NCI-H345 (cell line): ENCODE measurements at places on chromosomes 16 and 17.

DNA sequence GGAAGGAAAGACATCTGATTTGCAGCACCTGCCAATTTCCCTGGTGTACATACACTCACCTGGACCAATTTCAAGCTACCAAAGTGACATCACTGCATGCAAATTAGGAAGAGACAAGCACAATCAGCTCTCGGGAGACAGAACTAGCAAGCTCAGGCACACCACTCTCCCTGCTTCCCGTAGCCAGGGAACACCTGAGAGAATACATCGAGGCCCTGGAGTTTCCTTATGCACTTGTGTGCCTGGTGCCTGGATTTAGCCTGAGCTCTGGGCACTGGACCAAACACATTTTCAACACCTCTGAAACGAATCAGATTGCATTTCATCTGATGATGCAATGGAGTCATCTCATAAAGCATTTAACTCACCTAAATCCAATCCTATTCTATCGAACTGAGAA lies 110.5 kb downstream of the HS3ST2 start:
- DNase-seq: no peak

DNA sequence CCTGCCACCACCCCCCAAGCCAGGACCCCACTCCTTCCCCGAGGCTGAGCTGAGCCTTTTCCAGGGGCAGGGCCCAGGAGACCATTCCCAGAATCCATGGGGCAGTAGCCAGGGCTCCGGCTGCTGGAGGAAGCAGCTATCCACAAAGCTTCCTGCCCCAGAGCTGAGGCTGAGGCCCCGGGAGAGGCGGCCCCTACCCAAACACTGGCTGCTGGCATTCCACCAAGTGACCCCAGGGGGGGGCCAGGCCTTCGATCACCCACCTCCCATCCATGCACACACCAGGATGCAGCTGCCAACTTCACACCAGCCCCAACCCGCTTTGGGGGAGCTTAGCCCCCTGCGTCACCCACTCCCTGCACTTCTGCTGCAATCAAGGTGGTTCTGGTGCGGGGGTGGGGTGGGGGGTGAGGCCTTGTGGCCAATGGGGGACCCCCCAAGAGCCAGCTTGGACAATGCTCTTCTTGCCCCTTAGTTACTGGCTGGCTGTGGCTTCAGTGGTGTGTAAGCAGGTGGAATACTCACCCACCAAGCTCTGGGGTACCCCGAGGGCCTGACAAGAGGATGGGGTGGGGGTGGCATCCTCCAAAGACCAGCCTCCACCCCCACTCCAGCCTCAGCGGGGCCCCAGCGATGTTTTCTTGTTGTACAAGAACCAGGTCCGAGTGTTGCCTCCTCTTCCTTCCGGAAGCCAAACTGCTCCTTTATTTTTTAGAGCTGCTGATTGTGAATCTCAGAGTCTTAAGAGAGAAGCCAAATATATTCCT lies 16.8 kb downstream of the MYBBP1A start:
- no peak for DNase-seq

DNA sequence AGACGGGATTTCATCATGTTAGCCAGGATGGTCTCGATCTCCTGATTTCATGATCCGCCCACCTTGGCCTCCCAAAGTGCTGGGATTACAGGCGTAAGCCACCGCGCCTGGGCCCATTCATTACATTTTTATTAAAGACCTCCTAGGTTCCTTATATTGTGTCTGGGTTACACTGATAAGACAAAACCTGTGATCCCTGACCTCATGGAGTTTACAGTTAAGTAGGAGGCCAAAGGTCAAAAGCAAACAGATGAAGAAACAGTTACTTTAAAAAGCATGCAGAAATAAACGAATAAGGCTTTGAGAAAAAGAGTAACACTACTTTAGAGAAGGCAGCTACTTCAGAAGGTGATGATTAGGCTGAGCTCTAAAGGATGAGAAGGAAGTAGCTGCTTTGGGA lies 14.9 kb upstream of the HLF start:
- DNase-seq: no peak

DNA sequence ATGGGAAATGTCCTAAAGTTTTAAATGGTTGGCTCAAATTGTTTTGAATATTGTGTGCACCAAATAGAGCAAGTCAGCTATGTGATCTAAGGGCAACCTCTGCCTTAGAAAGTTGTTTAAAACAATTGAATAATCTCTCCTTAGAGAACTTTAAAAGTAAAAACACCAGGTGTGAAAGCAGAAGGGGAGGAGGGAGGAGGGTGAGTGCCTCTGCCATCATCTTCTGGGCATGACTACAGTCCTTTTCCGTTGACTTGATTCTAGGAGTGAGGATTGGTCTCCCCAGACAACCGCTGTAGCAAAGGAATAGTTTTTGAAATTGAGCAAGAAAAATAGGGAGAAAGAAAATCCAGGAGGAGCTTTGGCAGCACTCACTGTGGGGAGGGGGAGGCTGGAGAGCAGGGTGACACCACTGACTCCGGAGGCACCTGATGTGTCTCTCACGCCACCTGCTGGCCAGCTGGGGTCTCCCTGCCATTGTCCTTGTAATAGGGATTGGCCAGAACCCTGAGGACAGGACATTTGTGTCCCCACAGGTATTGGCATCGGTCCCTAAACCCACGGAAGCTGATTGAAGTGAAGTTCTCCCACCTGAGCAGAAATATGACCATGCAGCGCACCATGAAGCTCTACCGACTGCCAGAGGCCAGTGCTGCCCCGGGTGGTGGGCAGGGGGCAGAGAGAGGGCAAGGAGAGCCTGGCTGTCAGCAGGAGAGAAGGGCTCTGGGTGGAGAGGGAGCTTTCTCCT lies 33.3 kb downstream of the PLCD3 start:
- DNase-seq: peak; percentile 80

DNA sequence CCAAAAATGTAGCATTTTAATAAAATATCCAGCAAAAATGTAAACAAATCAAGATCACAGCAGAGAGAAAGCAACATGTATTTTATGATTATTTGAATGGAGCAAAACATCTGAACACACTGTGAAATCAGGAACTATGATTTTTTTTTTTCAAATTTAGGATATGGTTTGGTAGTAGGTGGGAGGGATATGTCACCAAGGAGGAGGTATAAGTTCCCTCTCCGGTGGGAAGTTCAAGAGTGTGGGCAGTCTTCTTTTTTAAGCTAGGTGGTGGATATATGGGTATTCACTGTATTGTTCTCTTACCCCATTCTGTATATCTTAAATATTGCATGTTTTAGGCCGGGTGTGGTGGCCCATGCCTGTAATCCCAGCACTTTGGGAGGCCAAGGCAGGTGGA lies 10.2 kb downstream of the CDR2 start:
- no peak for DNase-seq

DNA sequence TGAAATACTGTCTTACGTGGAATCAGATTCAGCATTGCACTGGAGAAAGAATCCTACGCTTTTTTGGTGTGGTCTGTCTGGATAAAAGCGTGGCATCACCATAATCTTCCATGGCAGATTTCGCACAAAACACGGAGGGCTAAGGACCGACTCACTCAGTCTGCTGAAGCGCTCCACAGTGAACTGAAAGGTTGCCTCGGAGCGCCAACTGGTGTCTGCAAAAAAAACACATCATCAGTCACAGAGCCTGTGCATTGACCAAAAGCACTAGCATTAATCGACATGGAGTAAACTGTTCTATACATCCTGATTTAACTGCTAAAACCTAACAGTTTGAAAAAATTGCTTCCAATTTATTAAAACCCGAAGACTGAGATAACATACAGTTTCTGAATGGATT lies 40.5 kb downstream of the USP7 start:
- DNase-seq: no peak

DNA sequence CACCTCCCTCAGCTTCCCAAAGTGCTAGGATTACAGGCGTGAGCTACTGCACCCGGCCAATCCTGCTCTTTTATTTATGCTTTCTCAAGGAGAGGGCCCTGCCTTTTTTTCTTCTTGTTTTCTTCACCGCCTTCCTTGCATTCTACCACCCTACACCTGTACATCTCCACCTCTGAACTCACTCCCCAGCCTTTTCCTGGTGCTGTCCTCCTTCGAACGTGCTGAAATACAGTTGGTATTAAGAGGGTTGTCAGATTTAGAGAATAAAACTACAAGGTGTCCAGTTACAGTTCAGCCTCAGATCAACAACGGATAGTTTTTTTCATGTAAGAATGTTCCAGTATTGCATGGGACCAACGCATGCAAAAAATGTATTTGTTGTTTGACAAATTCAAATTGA lies 1.7 kb downstream of the PIRT start:
- no peak for DNase-seq

DNA sequence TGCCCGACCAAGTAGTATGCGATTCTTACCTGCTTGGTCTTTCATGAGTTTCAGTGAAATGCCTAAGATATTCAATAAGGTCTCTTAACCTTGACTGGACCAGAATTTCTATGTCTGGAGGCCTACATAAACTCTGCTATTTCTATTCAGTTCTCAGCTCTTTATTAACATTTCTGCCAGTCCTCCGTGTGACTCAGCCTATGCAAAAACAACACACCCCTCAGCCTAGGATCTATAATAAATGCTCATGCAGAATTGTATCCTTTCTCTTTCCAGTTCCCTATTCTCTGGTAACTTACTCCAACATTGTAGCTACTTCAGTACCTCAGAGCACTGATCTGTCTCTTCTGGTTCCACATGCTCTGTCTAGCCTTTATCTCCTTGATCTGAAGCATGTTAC lies 1507.4 kb downstream of the CDH11 start:
- no peak for DNase-seq

GRCh38 chr16:82481455-82481854 lies 145.3 kb upstream of the CDH13 start:
- DNase-seq: no peak

DNA sequence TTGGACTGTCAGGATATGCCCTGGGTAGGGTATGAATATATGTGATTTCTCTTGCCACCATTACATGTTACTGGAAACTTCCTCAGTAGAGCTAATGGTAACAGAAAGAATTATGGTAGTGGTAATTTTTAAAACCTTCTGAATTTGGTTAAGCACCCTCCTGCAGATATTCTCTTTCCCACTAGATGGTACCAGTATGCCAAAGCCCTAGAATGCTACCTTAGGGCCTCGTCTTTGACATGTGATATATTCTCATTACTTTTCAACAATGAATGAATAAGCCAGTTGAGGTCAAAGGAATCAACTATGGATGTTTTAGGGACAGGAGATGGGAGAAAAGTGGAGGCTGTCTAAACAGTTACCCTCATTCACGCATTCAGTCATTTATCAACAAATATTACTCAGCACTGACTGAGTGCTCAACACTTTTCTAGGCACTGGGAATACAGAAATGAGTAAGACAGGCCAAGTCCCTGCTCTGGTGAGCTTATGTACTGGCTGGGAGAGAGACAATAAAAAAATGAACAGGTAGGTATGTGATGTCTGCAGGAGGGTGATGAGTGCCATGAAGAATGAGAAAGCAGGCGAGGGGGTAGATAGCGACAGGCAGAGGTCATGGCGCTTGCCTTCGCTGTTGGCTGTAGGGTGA lies 14.7 kb downstream of the CDH13 start:
- no peak for DNase-seq

GRCh38 chr16:71406724-71407123 lies 35.1 kb downstream of the TLE7 start:
- DNase-seq: no peak

- no peak for DNase-seq
These were observed 3.1 kb downstream of the NATD1 start for GRCh38 chr17:21249920-21250703.

- DNase-seq: no peak
These were observed 17.5 kb upstream of the CCL22 start for GRCh38 chr16:57341062-57341440.

GRCh38 chr16:10889855-10890254 lies 12.9 kb downstream of the CIITA start:
- no peak for DNase-seq

DNA sequence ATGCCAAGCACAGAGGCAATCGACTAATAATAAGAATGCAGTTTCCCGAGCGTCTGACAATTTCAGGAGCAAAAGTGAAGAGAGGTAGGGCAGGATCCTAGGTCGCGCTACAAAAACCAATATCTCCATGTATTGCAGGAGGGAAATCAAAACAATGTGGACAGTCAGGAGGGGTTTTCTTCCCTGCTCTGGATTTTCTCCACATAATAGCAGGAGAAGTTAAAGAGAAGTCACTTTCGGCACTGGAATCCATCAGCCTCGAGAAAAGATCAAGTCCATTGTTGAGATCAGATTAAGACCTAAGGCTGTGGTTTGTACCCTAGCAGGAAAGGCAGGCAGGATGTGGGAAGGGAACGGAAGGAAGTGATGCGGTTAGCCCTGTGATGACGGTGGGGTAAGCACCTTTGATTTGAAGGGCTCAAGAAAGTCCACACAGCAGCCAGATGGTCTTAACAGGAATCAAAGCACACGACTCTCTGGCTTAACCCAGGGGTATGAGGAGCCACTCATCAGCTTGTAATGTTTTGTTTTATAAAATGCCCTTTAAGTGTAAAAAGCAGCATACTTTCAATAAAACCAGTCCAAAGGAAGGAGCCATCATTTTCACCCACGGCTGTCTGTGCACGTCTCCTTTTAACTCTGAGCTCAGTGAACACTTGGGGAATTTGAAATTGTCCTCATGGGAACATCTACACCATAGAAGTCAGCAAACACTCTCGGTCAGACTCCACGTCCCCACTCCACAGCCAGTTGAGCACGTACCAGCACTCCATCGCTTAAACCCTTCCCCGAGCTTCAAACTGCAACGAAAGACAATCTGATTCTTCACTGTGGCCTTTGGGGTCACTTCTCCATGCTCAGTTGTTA lies 15.8 kb upstream of the AKTIP start:
- no peak for DNase-seq

- peak; percentile 85 for DNase-seq
These were observed 21.4 kb downstream of the ALOX15B start for GRCh38 chr17:8060274-8060673.

- DNase-seq: no peak
These were observed 71.2 kb upstream of the MRTFB start for GRCh38 chr16:13999895-14000425.

GRCh38 chr16:30434852-30435251 lies 5.0 kb upstream of the DCTPP1 start:
- DNase-seq: no peak

DNA sequence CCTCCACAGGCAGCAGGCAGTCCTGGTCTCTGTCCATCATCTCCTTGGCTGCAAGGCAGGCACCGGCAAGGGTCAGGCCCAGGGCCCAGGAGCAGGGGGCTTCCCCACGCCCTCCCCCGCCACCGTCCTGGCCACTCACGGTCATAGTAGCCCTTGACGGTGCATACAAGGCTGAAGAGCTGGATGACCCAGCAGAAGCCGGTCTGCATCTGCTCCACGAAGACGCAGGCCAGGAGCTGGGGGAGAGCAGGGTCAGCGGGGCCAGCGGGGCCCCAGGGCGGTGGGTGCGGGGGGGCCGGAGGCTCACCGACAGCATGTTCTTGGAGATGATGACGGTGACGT lies 20.1 kb downstream of the CTU2 start:
- no peak for DNase-seq
